Umbilical cord (tissue), 2 donors: ENCODE measurements at places on chromosomes 7 and 10. TPM values are rescaled to one million over a fixed set of nuclear protein-coding genes. Genes with fewer than 3 reads are reported as not detected.

- no peak for DNase-seq
Measured at GRCh38 chr10:110218632-110219031, 11.2 kb downstream of the MXI1 start.

- no peak for DNase-seq
Measured at GRCh38 chr10:104931612-104932134, 290.6 kb downstream of the SORCS3 start.

GRCh38 chr10:129659508-129660268, 192.6 kb downstream of the MGMT start:
- no peak for DNase-seq

OGDHL gene
- total RNA-seq, result not detected

- no peak for DNase-seq
Measured at GRCh38 chr7:37376386-37376785, 72.3 kb downstream of the ELMO1 start.

GRCh38 chr10:106864031-106864430, 300.5 kb downstream of the SORCS1 start:
- no peak for DNase-seq

DNA sequence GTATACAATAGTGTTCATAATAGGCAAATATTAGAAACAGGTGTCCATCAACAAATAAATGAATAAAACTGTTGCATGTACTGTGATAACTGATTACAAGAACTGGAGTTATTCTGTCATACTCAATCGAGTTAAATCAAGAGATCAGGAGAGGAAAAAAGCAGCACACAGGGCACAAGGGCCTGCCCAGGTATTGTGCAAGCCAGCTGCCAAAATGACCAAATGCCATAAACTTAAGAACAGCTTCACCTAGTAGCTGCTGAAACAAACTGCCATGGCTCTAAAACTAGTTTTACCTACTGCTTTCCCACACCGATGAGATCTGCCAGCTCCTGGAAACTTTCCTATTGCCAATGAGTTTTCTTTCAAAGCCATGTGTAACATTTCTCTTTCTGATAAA, 12.2 kb downstream of the GSAP start:
- no peak for DNase-seq

GRCh38 chr7:72114129-72114528, 298.0 kb downstream of the CALN1 start:
- no peak for DNase-seq

GRCh38 chr7:133359449-133359848, 106.6 kb downstream of the EXOC4 start:
- no peak for DNase-seq

CPN1 gene
- not detected for total RNA-seq

TMEM140 gene
- total RNA-seq, result 3.1 TPM

DNA sequence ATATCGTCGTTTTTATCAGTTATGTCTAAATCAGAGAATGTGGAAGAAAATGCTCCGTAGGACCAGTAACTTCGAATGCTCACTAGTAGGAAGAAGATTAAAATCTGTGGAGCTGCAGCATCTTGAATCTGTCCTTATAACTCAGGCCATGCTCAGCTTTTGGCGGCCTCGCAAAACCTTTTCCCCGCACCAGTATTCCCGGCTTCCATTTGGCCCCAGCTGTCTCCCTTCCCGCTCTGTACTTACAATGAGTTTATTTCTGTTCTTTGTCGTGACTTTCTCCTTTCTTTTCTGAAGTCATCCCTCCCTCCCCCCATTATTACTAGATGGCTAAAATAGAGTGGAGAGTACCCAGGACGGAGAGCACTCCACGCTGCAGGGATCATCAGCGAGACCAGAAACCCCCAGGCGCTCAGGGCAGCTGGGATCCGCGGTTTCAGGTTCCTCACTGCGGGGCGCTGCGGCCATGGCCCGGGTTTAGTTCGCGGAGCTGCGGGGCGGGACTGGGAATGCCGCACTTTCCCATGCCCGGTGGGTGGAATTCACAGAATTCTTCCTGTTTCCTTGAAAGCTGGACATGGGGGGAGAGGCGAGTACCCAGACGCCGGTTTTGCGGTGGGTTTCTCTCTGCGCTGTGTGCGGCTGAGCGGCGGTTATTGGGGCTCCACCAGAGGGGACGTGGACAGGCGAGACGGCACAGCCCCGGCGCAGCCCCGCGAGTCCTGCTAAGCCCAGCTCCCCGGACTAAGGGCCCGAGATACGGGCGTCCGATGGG, 183.5 kb downstream of the POM121L12 start:
- DNase-seq, result peak; percentile 40

DNA sequence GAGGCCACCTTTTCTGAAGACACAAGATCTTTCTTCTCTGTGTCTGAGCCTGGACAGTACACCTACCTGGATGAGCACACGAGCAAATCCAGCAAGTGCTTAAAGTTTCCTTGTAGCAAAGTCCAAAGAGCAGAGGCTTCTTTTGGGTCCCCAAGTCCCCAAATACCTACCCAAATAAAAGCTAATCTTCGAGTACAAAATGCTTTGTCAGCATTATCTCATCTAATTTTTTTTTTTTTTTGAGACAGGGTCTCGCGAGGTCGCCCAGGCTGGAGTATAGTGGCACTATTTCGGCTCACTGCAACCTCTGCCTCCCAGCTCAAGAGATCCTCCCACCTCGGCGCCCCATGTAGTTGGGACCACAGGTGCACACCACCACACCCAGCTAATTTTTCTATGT, 24.6 kb downstream of the MYOF start:
- no peak for DNase-seq

GRCh38 chr10:32932225-32932729, 25.8 kb downstream of the ITGB1 start:
- DNase-seq, result no peak

AOAH gene
- 2.6 TPM for total RNA-seq

HEPACAM2 gene
- total RNA-seq, result 4.3 TPM

GRCh38 chr10:128540781-128541761, 414.8 kb upstream of the MKI67 start:
- DNase-seq, result peak; percentile 86

HOGA1 gene
- 5.1 TPM for total RNA-seq

PDK4 gene
- 17.6 TPM for total RNA-seq

DNA sequence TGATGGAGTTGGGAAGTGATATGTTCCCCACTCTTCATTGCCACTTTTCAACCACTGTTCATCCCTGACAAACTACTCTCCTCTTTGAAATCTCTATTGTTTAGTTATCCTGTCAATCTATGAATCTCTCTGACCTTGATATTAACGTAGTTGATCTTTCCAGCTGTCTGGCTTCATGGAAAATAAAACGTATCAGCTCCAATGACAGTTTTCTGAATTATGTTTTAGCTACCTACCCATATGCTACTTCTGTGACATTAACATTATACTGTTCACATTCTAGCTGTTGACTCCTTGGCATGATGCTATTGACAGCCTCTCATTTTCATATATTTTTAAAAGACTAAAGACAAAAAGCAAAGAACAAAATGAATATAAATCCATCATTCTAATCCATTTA, 53.3 kb downstream of the PCLO start:
- no peak for DNase-seq

GRCh38 chr10:75292794-75293445, 57.2 kb upstream of the COMTD1 start:
- no peak for DNase-seq

- no peak for DNase-seq
Measured at GRCh38 chr10:34171957-34172527, 643.1 kb downstream of the PARD3 start.

BBIP1 gene
- total RNA-seq, result 26.7 TPM

DNA sequence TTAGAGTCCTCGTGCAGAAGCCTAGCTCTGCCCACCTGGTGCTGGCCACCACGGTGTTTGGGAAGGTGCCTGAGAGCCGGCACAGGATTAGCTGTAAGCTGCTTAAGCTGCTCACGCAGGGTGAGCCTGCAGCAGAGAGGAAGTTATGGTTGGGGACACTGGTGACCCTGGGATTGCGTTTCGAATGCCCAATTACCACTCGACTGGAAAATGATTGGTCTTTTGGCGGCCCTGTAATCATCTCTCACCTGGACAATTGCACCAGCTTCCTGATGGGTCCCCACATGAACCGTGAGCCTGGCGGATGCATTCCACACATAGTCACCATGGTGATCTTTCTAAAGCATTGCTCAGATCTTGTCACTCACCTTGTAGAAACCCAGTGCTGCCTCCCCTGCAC, 442.3 kb upstream of the ZMIZ1 start:
- no peak for DNase-seq

DEPP1 gene
- total RNA-seq, result 11.6 TPM

- peak; percentile 94 for DNase-seq
Measured at GRCh38 chr10:100529475-100530298, at the start of gene NDUFB8. TSS of gene NDUFB8 (minus strand) at chr10:100529871. CDS start at chr10:100529851, 20 bp downstream.

GRCh38 chr7:117796889-117797288, 76.4 kb downstream of the CTTNBP2 start:
- DNase-seq, result no peak

- DNase-seq, result peak; percentile 89
Measured at GRCh38 chr7:12475362-12476063, 71.8 kb upstream of the VWDE start.

DNA sequence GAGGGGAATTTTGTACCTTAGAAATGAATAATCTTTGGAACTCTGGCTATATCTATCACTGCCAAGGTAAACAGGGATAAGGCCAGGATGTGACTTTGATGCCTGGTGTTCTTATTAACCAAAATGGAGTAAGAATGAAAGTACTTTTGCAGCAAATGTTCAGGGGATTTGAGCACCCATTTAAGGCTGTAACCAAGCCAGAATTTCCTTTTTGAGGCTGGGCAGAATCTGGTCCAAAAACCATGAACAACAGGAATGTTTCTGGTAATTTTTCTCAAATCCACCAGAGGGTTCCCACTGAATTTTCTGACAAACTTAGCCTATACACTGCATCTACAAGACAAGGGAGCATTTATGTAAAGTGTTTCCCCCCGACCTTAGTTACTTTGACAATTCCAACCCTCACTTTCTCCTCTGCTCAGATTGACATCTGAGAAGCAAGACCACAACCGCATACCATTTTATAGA, 120.6 kb downstream of the BAMBI start:
- peak; percentile 54 for DNase-seq

ELOVL3 gene
- not detected for total RNA-seq

DNA sequence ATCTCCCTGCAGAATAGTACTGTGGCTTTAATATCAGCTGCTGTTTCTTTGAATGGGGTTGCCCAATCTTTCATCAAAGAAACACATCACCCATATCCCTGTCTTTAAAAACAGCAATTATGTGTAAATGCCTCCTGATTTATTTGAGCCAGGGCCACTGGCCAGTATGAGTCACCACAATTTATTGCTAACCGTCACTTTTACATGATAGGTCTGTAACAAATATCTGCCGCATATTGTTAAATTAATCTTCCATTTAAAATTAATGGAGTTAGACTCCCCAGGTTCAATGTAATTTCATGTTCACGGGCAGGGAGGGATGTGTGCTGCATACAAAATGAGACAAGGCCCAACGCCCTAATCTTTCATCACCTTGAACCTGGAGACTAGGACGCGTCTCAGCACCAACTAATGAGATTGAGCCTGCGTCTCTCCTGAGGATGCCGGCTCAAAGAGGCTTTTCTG, 673.4 kb downstream of the AUTS2 start:
- peak; percentile 32 for DNase-seq

CACNB2 gene
- 16.1 TPM for total RNA-seq

- peak; percentile 27 for DNase-seq
Measured at GRCh38 chr10:21092683-21093524, 195.8 kb upstream of the NEBL start.

- no peak for DNase-seq
Measured at GRCh38 chr7:116998567-116999175, 45.4 kb downstream of the ST7 start.

ANKRD2 gene
- not detected for total RNA-seq

DNA sequence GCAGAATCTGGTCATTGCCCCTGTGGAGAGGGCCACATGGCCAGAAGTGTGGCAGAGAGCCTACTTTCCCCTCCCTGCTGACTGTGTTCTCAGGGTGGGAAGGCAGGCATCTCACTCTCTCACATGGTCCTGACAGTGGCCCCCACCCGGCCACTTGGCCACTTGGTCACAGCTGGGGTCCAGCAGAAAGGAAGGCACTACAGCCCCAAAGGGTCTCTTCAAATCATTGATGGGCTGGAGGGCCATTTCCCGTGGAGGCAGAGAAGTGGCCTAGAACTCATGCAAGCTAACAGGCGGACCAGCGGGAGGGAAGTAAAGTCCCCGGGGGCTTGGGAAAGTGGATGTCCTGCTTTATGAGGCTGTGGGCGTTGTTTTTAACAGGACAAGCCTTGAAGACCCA, 125.3 kb downstream of the EMX2 start:
- DNase-seq, result no peak

- peak; percentile 85 for DNase-seq
Measured at GRCh38 chr10:79883986-79884385, 57.4 kb downstream of the NUTM2E start.

GRM3 gene
- 1.7 TPM for total RNA-seq

SPDYE2 gene
- total RNA-seq, result 2.6 TPM

TEX47 gene
- 1.2 TPM for total RNA-seq

GRCh38 chr7:158501393-158502067, 86.1 kb downstream of the PTPRN2 start:
- DNase-seq, result no peak

MMD2 gene
- 0.24 TPM for total RNA-seq

DNA sequence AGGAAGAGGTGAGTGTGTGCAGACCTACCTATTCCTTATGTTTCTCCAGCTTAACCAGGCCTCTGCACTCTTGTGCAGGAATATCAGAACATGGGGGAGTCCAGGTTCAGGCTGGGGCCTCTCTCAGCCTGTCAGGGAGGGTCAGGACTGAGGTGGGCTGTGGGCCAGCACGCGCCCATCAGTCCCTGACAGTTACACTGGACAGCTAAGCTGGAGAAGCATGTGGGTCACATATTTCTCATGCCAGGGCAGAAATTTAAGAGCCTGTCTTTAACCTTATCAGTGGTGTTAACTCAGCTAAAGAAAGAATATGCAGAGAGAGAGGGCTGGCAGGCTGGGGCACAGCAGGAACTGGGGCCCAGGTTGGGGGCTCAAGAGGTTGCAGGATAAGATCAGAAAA, 8.7 kb upstream of the POLD2 start:
- peak; percentile 85 for DNase-seq

DNA sequence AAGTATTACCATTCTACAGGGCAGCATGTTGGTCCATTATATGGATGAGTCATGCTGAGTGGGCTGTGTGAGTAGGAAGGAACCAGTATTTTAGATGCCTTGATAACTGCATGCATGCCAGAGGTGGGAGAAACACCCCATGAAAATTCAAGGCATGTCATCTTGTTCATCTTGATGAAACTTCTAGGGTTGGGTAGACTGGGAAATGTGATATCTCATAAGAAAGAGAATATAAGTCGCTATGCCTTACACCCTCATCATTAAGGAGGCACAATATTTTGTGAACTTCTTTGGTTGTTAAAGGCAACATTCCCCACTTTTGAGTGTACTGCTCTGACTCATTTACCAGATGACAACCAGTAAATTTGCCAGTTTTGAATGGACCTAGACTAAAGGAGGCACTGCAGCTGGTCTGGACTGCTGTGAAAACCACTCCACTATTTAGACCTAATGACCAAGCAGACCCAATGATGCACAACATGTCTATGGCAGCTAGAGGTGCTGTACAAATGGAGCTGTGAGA, 48.0 kb downstream of the ZNF365 start:
- no peak for DNase-seq
